ENCODE measurements at places on chromosomes 2 and 18.

DNA sequence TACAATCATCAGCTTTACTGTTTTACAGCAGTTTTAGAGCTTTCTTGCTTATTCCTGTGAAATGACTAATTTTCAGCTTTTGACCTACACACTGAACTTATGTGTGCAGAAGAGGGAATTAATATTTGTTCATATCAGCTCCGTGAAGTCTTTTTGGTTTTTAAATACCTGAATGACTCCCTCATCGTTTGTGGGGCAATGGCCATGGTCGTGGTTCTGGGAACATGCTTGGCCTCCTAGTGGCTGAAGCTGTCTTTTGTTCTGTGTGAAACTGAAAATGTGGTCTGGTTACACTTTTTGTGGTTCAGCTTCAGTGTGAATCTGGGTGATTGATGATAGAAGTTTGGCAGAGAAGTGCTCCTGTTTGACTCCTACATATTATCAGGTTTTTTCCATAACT is 408.1 kb downstream of the THSD7B start:
- DNase-seq: no peak

DNA sequence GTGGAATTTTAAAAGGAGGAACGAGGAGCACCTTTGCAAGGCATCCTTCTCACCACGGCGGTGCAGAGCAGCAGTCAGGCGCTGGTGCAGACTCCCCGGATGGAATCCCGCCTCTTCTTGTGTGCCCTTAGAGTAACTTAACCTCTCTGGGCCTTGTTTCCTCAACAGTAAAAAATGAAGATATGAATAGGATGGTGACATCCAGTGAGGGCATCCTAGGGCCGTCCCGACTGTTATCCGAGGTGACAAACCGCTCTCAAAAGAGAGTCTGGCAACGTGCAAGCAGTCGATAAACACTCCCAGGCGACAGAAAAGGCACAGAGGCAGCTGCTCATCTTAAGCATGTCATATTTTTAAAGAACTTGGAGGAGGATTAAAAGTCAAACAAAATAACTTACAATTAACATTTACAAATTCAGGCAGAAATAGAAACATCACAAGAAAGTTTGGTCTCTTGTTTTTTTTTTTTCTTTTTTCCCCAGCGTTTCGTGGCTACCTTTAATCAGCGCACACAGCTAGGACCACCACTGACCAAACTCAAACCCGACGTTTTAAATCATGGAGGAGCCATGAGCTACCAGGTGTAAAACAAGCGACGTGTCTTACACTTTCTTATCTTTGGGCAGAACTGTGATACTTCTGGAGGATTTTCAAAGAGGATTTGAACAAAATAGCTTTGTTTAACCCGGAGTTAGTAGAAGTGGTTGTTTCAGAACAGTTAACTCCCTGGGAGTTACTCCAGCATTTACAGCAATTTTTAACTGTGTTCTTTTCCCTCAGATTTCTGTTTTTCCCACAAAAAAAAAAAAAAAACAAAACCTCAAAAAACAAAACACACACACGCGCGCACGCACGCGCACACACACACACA is 2.1 kb downstream of the MBP start:
- no peak for DNase-seq

DNA sequence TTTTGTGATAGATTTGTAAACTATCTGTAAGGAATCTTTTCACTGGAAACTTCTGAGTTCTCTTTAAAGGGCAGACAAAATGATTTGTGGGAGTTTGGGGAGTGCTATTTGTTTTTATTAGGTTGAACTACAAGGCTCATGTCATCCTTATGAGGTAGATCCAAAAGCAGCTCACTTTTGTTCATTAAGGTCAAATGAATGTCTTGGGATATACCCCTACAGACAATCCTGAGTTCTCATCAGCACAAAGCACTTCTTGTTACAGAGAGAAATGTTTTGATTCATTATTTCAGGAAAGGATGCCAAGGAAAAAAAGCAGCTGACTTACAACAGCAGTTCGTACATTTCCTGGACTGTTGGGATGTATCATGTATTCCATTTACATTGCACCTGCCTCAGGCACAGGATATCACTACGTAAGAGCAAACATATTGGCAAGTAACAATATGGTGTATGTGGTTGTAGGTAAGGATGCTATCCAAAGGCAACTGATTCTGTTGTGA is 68.9 kb downstream of the DCC start:
- no peak for DNase-seq

DNA sequence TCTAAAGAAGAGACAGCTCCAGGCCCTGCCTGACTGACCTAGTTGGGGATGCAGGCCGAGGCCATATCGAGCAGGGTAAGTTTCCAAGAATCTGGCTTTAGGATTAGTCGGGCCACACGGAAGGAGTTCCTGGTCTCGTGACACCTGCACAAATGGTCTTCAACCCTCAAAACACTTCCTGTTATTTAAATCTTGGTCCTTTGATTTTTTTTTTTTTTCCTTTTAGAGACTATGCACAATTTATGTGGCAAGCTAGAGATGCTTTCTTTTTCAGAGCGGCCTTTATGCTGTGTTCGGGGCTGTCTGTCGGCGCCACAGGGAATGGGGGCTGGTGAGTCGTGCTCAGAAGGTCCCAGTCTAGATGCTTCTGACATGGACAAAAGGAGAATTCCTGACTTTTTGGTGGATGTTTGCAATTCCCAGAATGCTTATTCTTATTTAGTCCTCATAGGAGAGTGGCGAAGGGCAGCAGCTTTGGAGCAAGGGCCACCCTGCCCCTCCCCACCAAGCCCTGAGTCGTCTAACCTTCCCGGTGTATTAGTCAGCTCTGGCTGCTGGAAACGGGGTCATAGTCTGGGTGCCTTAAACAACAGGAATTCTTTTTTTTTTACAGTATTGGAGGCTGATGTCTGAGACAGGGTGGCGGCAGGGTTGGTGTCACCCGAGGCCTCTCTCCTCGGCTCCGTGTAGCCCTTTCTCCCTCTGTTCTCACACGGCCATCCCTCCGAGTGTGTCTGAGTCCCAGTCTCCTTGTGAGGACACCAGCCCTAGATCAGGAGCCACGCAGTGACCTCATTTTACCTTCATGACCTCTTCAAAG is 27.4 kb downstream of the HPCAL1 start:
- no peak for DNase-seq

DNA sequence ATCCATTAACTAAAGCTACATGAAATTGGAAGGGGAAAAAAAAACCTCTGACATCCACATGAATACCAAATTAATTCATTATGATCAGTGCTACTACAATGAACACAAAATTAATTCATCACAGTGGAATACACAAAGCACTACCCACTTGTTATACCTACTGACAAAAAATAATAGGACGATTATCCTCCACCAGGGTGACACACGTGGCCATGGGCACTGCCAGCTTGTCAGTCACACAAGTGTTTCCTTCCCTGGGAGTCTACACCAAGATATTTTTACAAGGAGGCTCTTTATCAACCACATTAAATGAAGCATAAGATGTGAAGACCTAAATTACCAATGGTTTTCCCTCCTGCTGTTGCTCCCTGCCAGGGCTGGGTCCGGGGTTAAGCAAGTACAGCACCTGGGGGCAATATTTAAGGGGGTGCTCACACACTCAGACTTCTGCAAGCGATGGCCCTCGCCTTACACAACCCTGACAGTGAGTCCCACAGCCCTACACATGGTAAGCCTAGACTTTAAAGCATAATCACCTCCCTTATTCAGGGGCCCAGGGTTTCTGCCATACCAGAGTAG is 90.1 kb downstream of the TCF4 start:
- DNase-seq: no peak

All from memory B cell (primary cell).